IPS-NIHi11 (cell line): ENCODE measurements at places on chromosomes 12 and 14.
A peak's percentile ranks its signal among the peaks of the same experiment; 100 is the strongest.

DNA sequence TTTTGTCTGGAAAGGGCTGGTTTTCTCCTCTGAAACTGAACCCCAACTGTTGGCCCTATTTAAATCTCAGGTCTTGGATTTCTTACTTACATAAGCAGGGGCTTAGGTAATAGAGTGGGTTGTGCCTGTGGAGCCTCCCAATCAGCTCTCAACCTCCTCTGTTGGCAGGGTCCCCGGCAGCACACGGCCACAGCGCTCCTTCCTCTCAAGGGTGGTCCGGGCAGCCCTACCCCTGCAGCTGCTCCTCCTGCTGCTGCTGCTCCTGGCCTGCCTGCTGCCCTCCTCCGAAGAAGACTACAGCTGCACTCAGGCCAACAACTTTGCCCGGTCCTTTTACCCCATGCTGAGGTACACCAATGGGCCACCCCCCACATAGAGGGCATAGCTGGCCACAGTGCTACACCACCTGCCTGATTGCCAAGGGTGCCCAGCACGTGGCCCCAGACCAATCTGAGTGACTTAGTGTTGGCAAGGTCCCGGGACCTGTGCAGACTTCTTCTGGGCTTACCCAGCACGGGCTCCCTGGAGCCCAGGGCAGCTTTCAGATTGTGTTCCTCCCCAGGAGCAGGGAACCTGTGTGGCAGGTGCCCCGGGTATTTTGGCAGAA is 68.9 kb downstream of the ESR2 start:
- DNase-seq: no peak

- no peak for DNase-seq
Measured at GRCh38 chr12:9091891-9092598, 23.7 kb downstream of the A2M start.

GRCh38 chr12:97151481-97151880 is 244.4 kb downstream of the NEDD1 start:
- no peak for DNase-seq

- no peak for DNase-seq
Measured at GRCh38 chr14:75492832-75493591, 29.3 kb upstream of the BATF start.

DNA sequence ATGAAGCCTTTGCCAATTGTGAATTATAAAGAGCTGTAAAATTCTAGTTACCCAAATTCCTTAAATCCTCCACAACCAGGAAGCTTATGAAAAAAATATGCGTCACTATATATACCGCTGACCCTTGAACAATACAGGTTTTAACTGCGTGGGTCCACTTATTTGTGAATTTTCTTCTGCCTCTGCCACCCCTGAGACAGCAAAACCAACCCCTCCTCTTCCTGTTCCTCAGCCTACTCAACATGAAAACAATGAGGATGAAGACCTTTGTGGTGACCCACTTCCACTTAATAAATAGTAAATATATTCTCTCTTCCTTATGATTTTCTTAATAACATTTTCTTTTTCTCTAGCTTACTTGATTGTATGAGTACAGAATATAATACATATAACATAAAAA is 42.2 kb downstream of the CMKLR1 start:
- DNase-seq: no peak

GRCh38 chr14:43532825-43533416 is 974.2 kb downstream of the FSCB start:
- DNase-seq: no peak

- DNase-seq: peak; percentile 66
Measured at GRCh38 chr12:70719672-70720420, 82.6 kb upstream of the PTPRB start.

GRCh38 chr12:24709216-24709615 is 239.7 kb downstream of the BCAT1 start:
- no peak for DNase-seq

DNA sequence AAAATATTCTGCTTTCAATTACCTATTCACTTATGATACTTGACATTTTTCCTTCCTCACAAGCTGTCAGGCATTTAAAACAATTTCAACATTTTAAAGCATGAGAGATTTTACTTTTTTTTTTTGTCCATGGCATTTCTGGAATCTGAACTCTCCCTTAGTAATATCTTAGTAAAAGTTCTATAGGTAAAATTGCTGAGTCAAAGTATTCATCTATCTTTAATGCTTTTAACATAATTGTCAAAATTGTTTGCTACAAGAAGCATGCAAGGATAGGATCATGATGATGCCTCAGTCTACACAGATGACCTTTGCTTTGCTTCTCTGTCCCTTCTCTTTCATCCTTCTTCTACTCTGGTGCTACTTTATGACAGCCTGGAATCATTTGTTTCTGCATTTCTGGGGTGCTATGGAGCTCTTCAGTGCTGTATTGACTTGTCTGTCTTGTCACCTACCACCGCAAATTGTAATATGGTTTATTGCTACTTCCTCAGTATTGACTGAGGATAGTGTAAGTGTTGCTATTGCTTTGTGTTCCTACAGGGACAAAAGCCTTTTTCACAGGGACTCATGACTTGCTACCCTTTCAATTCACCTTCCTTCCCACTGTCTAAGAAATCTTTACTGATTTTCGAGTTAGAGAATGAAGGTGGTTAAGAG is 589.8 kb upstream of the ATP2B1 start:
- no peak for DNase-seq

- DNase-seq: peak; percentile 89
Measured at GRCh38 chr12:111298582-111299436, 70.1 kb downstream of the PHETA1 start.

DNA sequence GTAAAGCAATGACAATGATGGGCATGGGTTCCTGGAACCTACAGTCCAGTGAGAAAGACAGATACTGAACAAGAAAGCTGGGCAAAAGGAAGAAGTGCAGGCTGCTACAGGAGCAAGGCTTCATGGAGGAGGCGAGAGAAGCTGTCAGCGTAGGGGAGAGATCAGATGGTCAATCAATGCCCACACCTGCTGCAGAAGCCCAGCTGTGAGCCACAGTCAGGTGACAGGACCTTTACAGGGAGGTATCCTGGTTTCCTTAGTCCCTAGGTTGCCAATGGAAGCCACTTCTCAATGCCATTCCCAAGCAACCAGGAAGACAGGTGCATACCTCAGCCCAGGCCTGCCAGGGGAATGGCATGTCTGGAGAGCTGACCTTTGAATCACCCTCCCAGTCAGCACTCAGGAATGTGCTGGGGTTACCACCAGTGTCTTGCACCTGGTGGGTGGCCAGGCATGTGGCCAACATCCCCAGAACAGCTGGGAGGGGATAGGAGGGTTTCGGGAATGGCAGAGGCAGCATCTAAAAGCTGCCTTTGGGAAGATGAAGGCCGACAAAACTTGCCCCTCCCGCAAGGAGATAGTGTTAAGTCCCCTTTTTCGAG is 170.3 kb downstream of the TTC7B start:
- peak; percentile 74 for DNase-seq

GRCh38 chr14:51511265-51511664 is 140.4 kb upstream of the FRMD6 start:
- no peak for DNase-seq

GRCh38 chr12:94563286-94563685 is 87.1 kb downstream of the TMCC3 start:
- no peak for DNase-seq

GRCh38 chr14:23631234-23631633 is 4.9 kb upstream of the DHRS2 start:
- DNase-seq: no peak

- no peak for DNase-seq
Measured at GRCh38 chr12:123929946-123930583, 42.6 kb downstream of the CCDC92 start.

DNA sequence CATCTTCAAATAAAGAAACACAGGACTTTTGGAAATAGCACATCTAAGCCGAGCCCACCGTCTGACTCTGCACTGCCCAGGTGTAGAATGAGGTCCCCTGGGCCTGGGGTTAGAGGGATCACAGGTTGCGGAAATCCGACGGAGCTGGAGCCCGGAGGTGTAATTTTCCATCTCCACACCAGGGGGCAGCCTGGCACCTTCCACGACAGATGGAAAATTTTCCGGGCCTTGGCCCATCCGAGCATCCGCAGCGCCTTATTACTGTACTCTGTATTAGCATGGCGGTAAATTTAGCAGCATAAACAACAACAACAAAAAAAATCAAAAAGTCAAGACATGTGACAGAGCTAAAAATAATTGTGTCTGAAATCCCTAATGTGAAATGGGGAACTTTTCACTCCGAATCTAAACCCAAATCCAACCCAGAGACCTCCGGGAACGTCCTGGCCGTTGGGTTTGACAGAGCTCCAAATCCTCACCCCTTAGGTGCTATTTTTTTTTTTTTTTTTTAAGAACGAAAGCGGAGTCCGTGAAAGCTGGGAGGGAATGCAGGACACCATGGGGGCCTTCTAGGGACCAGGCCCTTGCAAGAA is 93.9 kb downstream of the KSR2 start:
- peak; percentile 84 for DNase-seq

- DNase-seq: no peak
Measured at GRCh38 chr12:11767029-11767724, 117.7 kb downstream of the ETV6 start.

DNA sequence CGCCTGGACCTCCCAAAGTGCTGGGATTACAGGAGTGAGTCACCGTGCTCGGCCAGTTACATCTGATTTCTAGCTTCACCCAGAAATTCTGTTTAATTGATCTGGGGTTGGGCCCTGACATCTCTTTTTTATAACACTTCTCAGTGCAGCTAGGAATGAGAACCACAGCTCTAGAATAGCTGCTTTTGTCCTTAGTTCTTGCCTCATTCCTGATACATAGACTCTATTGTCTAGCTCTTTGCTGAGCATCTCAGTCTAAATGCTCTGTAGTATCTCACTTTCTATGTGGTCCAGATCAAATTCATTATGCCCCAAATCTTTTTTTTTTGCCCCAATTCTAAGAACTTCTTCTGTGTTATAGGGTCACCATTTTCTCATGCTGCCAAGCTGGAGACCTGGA is 29.9 kb upstream of the FUT8 start:
- no peak for DNase-seq

DNA sequence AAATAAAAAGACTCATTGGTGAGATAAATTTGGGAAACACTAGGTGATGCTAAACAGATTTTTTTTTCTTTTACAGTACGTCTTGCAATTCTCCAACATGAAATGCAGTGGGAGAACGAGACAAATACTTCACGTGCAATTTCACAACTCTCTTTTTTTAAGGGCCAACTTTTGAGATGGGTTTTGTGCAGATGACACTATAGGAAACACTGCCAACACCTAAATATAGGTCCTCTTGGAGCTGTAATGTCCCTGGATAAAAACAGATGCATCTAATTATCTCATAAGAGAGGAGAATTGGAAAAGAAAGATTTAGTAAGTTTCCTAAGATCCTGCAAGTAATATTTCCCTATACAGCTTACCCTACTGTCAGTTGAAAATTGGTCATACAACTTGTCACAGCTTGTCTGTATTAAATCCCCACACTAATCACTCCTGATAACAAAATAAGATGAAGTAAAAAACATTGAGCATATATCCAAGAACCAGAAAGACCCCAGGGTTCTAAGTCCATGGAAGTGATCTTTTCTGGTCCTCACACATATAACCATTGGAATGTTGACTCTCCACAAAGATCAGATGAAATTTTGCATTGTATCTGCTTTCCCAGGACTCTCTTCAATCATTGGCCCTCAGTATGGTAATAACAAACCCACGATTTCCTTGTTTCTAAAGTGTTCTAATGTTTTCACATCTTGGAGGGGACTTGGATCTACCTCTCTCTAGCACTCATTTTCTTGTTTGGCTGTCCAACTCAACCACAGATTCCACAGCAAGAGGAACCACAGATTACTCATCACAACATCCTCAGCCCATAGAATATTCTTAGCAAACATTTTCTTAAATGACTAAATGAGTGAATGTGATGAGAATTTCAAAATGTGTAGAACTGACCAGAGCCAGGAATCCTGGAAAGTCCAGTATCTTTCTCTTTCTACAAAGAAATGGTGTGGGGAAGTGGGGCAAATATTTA is 769.4 kb upstream of the USP15 start:
- DNase-seq: no peak

DNA sequence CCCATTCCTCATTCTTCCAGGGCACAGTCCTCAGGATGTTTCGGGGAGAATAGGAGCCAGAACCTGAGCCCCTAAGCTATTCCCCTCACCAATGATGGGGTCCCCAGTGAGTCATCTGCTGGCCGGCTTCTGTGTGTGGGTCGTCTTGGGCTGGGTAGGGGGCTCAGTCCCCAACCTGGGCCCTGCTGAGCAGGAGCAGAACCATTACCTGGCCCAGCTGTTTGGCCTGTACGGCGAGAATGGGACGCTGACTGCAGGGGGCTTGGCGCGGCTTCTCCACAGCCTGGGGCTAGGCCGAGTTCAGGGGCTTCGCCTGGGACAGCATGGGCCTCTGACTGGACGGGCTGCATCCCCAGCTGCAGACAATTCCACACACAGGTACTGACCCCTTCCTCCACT is 1.3 kb downstream of the SLC39A5 start:
- no peak for DNase-seq

DNA sequence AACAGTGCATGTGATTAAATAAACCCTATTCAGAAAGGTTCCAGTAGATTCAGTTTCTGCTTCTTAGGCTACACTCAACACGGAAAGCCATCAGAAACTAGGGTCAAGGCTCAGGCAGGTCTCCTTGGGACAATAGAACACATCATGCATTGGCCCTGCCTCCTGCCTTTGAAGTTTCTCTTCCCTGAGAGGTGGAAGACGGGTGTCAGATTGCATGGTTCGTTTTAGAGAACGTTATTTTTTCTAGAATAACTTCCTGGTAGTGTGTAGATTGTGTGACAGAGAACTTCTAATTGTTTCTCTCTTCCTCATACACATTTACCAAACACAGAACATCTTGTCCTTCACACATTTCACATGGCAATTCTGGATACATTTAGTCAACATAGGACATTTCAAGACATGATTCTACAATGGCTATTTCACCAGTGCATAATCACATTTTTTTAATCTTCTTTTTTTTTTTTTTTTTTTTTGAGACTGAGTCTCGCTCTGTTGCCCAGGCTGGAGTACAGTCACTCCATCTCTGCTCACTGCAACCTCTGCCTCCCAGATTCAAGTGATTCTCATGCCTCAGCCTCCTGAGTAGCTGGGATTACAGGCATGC is 106.6 kb upstream of the AMN1 start:
- peak; percentile 17 for DNase-seq

GRCh38 chr12:95723693-95724384 is 66.7 kb downstream of the NTN4 start:
- DNase-seq: no peak

DNA sequence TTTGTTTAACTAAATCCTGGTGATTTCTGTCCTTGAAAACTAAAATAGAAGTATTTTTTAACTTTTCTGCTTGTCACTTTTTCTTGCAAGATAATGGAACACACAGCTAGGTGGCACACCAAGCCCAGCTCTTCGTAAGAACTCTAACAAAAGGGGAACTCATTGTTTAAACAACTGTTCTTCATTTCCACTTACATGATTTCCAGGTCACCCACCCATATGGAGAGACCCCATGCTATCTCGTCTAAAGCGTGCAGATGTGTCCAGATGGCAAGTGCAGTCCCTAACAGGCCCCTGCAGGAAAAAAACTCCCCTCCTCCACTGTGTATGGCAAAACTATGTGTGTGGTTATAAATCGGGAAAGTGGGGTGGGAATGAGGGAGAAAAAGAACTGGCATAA is 43.3 kb upstream of the NT5DC3 start:
- peak; percentile 45 for DNase-seq

GRCh38 chr12:32163596-32163995 is 56.9 kb downstream of the BICD1 start:
- no peak for DNase-seq

GRCh38 chr14:52286661-52287649 is 19.5 kb downstream of the PTGDR start:
- DNase-seq: no peak

GRCh38 chr12:100913872-100914592 is 119.5 kb downstream of the ANO4 start:
- DNase-seq: no peak
